ENCODE measurements at places on chromosomes 12 and 14.

GRCh38 chr14:105473677-105474482 is 741 bp upstream of the CRIP2 start:
- DNase-seq = peak; percentile 53

GRCh38 chr12:117032593-117033381 is 66.4 kb downstream of the TESC start:
- DNase-seq = no peak

DNA sequence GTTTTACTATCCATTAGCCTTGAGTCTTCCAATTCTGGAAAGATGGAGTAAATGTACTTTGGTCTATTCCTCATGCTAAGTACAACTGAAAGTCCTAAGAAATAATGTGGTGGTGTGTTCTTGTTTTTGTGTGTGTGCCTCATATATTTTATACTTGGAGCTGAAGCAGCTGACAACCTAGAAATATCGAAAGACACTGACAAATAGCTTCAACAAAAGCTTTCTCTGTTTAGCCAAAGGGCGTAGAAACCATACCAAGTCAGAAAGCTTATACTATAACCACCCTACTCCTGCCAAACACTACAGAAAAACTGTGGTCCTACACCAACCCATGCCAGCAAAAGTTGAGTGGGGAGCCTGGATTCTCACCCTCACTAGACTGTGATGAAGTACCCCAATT is 188.4 kb downstream of the GPHN start:
- no peak for DNase-seq

- no peak for DNase-seq
Observed at GRCh38 chr12:88144037-88144436, 1.9 kb downstream of the TMTC3 start.

- no peak for DNase-seq
Observed at GRCh38 chr12:28294300-28294699, 104.0 kb downstream of the CCDC91 start.

DNA sequence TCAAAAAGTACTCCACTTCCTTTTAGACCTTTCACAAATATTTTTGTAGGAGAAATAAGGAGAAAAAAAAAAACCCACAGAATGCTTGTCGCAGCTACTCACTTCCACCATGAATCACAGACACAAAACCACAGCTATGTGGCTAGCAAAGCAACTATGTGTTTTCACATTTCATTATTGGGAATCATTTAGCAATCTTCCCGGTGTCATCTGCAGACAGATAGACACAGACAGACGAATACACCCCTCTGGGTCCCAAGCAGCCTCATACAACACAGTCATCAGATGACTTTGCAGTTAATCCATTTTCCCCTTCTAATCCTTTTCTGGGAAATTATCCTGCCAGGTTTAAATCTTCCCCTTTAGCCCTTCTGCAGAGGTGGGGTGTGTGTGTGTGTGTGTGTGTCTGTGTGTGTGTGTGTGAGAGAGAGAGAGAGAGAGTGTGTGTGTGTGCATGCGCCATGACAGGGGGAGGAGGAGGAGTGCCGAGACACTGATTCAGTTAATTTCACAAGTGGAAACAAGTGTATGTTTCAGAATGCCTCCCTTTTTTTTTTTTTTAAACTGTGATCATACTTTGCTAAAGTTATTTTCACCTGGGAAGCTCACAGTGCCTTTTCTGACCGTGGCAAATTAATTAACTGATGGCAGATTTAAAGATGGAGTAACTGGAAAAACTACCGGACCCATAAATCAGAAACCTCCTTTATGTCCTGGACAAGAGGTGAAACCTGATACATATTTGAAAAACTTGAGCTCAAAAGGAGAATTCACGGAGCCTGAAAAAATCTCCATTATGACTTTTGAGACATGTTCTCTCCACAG is 39.9 kb downstream of the LTBP2 start:
- DNase-seq = no peak

Measured in stimulated activated CD8-positive, alpha-beta memory T cell treated with anti-CD3 and anti-CD28 coated beads, Interleukin-4, amount 100 ng/mL, for 1 hour (primary cell).